ENCODE measurements at places on chromosomes 12 and 14.

DNA sequence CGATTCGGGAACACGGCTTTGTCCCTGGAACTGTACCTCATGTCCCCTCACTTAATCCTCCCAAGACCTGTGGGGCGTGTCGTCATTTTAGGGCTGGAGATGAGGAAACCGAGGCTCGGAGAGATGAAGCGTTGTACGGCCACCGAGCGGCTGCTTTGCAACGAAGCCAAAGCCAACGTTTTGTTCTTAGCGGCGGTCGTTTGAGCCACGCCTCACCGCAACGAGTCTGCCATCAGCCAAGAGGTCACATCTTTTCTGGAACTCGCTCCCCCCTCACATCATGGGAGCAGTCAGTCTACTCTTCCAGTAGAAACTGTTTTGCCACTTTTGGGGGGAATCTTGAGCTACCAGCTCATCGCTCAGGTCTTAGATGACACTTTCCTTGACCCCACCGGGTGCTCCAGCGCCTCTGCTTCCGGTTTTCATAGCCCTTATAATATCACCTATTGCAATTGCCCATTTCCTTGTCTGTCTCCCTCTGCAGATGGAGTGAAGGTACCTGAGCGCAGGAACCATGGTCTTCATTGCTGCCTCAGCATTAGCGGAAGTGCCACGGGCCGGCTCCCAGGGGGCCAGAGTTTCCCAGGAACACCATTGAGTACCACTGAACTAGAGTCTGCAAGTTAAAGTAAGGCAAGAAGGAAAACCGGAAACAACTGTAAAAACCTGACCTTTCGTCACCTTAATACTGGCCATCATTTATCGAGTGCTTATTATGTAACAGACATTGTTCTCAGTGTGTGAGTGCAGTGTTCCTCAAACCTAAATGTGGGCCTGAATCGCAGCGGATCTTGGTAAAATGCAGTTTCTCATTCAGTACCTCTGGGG, 19.6 kb downstream of the NINJ2 start:
- DNase-seq, result no peak

DNA sequence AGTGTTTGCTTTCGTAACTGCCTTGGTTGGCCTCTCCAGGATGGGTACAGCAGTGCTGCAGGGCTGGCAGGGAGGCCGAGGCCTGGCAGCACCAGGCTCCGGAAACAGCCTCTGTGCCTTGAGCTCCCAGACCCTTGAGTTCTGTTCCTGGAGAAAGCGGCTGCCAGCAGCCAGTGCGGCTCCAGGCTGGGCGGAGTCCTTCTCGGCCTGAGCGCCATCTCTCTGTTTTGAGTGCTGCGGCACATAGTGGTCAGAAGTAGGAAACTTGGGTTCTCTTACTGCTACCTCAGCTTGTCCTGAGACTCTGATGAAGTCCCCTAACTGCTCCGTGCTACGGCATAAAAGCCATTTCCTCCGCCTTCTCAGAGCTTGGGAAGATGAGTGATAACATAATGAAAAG, 65.9 kb downstream of the KCNA1 start:
- no peak for DNase-seq

GRCh38 chr12:131994589-131994988, 44.8 kb downstream of the EP400 start:
- DNase-seq, result no peak

DNA sequence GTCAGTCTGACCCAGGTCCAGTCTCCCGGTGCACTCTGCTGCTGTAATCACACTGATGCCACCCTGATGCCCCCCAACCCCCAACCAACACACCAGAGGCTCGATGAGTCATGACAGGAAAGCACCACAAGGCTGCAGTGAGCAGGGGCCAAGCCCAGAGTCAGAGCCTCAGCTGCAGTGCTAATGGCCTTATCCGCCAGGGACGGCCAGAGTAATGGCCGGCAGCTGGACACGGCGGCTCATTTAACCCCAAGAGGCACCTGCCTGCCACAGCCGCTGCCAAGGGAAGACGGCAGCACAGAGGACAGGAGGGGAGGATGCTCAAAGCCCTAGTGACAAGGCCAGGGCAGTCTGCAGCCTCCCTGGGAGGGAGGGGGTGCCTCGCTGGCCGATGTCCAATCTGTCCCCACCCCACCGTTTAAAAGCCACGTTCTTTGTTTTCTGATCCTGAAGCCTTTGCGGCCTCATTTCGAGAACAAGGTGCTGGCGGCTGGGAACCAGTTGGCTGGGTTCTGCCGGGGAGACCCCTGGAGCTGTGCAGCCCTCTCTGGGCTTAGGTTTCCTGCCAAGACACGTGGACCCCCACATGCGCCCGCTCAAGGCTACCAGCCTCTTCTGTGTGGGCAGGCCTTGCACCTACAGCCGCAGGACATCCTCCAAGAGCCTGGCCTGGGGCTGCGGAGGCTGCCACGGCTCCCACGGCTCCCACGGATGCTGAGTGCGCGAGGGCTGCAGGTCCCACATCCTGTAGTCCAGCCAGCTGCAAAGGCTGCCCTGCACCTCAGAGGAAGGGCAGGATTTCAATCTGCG, 13.1 kb downstream of the CCDC85C start:
- no peak for DNase-seq

- DNase-seq, result no peak
These were observed 17.2 kb upstream of the CACNA1C start for GRCh38 chr12:2035431-2036055.

GRCh38 chr14:95432144-95433093, 84.0 kb downstream of the SYNE3 start:
- peak; percentile 59 for DNase-seq

GRCh38 chr12:27870939-27871338, 90.9 kb upstream of the MANSC4 start:
- DNase-seq, result no peak

DNA sequence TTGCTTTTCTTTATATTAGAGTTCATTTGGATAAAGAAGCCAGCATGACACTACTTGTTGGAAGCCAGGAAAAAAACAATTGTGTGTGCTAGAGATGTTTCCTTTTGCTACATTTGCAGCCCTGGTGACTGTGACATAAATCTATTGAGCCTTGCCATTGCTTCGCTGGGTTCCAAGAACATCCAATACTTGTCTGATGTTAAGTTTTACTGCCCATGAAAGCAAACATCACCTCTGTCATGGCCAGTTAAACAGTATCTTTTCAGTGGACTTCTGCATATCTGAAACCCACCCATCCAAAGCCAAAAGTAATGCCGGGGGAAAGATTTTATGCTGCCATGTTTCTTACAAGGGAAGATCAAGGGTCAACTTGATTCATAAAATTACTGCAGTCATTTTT, 184.0 kb downstream of the MSRB3 start:
- no peak for DNase-seq

- DNase-seq, result no peak
These were observed 249.2 kb downstream of the TTC6 start for GRCh38 chr14:37844614-37845013.

DNA sequence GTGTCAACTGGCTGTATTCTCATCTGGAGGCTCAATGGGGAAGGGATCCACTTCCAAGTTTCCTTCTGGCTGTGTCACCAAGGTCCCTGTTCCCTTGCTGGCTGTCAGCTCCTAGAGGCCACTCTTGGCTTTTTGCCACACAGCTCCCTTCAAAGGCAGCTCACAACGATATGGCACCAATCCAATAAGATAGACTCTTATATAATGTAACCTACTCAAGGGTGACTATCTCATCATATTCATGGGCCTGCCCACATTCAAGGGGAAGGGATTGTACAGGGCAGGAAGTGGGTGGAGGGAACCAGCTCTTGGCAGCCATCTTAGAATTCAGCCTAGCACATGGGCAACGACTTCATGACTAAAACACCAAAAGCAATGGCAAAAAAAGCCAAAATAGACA, 98.7 kb upstream of the PLXNC1 start:
- DNase-seq, result no peak

DNA sequence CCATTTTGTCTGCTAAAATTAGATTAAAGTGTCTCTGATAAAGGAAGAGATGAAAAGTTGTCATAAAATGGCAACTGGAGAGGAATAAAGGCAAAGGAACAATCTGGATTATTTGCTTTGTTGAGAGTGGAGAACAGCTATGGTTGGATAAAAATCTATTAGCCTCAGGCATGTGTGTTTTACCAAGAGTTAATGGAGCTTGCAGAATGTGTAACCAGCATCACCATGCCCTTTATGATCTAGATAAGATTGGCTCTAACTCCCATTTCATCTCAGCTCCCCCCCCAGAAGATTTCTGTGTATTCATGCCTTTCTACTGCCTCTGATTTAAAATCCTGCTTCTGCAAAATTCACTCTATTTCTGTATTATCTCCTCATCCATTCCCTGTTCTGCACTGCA, 93.8 kb downstream of the GALC start:
- DNase-seq, result no peak

- peak; percentile 17 for DNase-seq
These were observed 126.7 kb upstream of the HIF1A start for GRCh38 chr14:61568572-61569011.

GRCh38 chr12:4147031-4147481, 126.5 kb upstream of the CCND2 start:
- no peak for DNase-seq

DNA sequence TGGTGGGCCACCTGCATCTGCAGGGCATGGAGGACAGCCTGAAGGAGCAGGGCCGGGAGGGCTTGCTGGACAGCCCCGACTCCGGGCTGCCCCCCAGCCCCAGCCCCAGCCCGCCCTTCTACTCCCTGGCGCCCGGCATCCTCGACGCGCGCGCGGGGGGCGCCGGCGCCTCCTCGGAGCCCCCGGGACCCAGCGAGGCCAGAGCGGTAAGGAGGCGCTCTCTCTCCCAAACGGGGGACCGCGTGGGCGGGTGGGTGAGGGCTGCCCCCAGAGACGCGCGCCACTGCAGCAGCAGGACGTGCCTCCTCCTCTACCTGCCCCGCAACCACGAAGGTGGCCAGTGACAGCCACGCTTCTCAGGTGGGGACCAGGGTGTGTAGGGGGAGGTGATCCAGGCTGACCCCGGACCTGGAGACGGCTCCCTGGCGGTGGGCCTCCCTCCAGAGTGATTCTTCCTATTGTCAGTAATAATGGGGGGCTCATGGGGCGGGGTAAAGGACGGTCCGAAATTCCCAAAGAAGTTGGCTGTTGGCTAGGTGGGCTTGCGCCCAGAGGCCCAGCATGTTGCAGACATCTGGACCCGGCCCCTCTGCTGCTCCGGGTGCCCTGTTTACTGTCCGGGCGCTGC, 652 bp downstream of the RFLNA start:
- no peak for DNase-seq

- no peak for DNase-seq
These were observed 88.1 kb upstream of the PTPRR start for GRCh38 chr12:71008616-71009015.

GRCh38 chr12:94180558-94181296, 32.4 kb downstream of the PLXNC1 start:
- DNase-seq, result no peak

DNA sequence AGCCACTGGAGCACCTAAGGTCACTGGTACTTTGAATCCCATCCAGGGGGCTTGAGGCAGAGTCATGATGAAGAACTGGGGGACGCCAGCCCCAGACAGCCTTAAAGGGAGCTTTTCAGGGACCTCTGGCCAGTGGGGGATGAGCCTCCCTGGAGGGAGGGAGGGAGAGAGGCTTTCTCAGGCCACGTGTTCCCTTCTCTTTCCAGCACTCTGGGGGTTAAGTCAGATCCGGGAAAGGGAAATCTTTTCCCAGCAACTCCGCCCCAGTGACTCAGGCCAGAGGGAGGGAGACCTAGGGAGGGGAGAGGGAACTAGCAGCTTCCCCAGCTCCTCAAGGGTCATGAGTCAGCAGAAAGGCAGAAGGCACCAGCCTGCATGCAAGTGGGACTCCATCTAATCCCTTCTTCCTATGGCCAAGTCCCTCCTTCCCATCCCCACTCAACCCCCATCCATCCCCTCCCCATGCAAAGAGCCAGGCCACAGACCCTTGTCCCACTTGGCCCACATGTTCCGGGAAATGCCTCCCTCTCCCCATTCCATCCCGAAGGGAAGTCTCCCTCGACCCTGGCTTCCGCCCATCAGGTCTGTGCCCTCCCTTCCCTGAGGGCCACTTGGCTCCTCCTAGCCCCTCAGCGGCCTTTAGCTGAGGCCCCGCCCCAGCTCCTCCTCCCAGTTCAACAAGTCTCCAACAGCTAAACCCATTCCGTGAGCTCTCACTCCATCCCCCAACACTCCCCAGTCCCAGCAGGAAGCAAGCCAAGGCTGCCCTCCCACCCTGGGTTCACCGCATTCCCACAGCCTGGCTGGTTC, 5.6 kb downstream of the TNFRSF1A start:
- DNase-seq, result peak; percentile 70

GRCh38 chr12:74551291-74551690, 13.7 kb downstream of the ATXN7L3B start:
- no peak for DNase-seq

GRCh38 chr12:27996761-27997160, 24.2 kb upstream of the PTHLH start:
- no peak for DNase-seq

DNA sequence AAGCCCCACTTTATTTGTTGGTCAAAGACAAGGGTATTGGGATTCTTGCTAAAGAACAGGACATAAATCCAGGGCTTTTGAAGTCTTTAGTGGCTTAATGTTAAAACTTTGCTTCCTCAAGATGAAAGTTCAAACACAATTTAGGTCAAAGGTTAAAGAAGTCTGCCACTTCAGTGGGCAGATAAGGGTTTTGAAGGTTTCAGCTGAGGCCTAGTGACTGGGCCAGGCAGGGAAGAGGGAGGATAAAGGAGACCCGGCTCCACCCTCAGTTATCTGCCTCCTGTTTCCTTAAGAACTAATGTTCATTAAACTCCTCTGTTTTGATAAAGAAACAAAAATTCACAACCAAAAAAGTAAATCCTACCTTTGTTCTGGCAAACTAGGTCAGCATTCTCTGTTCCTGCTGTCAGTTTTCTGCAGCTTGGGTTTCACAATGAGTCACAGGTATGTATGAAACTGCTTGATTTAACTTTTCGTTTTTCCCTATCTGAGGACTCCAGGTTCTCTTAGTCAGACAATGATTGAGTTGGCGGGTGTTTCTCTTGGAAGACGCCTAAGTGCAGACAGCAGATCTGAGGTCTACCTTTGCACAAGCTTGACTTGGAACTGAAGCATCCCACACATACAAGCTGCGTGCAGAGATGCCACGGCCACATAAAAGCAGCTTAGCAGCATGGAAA, 208.3 kb downstream of the EXOC5 start:
- peak; percentile 45 for DNase-seq

DNA sequence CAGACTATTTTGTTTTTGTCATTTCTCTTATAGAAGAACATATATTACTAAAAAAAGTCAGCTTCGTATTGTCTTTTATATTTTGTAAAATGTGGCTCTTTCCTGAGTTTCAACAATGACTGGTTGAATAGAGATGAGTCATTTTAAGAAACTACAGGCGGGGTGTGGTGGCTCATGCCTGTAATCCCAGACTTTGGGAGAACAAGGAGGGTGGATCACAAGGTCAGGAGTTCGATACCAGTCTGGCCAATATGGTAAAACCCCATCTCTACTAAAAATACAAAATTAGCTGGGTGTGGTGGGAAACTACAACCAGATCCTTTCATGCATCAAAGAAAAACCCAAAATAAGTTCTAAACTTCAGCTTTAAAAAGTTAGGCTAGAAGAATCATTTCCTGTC, 28.8 kb downstream of the HECTD4 start:
- DNase-seq, result no peak

DNA sequence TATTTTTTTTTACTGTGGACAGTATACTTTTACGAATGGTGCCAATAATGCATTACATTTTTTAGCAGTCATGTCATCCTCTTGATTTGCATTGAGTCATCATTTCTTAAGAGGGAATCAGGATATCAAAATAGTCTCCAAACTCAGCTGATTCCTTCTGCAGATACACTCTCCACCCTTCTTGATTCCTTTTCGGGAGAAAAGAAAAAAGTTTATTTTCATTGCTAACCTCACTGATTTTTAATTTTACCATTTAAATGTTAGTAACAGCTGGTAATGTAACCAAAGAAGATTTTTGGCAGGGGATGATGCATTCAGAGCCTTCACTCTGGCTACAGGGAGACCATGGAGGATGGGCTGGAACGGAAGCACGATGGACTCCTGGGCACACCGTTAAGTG, 47.5 kb downstream of the MRPL42 start:
- no peak for DNase-seq
